ENCODE measurements at places on chromosomes 16 and 17. TPM values are rescaled to one million over a fixed set of nuclear protein-coding genes. Genes with fewer than 3 reads are reported as not detected.

DNA sequence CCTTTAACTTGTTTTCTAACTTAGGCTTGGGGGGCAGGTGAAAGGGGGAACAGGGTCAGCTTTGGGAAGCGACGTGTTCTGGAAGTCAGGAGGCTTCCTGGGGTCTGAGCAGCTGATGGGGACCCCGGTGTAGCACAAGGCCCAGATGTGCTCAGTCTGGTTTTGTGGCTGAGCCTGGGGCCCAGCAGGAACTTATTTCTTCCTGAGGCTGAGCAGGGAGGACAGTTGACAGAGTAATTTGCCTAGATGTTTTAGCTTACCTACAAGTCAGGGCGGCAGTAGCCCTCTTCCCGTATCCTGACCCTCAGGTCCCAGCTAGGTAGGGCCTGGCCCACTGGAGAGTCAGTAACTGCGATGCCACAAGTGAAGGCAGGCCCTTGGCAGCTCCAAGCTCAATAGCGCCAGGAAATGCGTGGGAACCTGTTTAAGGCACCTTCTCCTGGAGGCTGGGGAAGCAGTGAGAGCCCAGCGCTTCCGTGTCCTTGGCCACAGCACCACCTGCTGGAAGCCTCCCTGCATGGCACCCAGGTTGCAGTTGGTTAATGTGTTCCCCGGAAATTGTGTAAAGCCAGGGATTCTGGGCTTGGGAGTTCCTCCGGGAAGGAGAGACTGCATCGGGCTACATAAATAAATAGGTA lies 5.2 kb downstream of the CCR7 start:
- peak; percentile 95 for DNase-seq

DNA sequence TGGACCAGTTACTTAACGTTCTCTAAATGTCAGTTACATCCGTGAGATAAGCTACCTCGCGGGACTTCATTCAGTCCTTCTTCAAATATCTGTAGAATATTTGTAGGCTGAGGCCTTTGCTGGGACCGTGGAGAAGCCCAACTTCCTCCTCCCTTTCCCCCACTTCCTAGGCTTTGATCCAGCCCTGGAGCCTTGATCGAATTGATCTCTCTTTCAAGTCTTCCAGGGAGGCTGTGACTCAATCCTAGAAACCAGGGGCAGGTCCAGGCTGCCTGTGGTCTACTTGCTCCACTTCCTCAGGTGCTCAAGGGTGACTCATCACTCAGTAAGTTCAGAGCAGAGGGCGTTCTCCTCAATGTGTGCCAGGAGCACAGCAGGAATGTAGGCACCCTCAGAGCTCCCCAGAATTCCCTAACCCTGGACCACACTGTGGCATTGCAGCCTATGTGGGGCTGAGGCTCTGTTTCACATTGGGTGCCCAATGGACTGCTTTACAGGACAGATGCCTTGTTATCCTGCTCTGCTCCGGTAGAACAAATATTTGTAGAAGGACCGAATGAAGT lies 11.2 kb upstream of the CEP20 start:
- peak; percentile 52 for DNase-seq

DNA sequence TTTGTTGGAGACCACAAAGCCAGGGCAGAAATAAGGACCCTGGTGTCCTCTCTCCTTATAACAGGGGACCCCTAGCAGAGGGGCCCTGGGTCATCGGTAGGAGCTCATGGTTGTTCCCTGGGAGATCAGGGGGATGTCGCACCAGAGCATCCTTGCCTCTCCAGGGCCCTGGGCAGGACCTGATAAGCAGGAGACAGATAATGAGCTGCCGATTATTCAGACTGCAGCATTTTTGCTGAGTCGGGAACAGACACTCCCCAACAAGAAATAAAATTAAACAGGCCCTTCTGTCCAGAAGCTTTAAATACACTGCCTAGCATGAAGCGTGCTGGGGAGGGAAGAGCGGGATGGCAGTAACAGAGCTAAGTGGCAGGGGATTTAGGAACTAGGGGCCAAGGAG lies 15.4 kb upstream of the GFAP start:
- DNase-seq: no peak

DNA sequence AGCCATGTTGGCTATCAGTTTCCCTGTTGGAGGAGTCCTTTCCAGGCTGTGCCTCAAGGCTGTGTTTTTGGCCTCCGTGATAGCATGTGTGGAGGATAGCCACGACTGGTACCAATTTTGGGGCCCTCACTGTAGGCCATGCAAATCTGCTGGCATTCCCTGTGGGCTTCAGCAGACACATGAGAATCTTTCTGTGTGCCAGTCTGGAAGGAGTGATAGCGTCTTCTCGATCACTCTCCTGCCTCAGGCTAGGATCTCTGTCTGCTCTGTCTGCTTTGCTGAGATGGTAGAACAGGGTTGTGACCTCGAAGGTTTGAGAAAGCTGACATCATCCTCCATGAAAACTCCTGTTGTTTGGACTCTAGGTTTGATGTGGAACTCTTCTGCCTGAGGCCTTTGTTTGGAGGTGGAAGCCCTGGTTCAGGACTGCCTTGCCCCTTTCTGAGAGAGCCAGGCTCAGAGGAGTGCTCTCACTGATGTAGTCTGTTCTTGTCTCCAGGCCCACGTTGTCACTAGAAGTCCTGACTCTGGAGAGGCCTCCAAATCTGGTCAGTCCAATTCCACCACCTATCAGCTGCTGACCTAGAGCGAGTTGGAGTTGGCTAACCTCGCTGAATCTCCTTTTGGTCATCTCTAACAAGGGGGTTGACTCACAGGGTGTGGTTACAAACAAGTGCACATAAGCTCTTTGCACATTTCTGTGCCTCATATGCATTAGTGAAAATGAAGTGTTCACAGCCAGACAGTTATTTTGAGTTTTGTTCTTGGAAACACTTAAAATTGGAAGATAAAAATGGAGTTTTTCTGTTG lies 12.1 kb upstream of the EDC4 start:
- peak; percentile 61 for DNase-seq

DNA sequence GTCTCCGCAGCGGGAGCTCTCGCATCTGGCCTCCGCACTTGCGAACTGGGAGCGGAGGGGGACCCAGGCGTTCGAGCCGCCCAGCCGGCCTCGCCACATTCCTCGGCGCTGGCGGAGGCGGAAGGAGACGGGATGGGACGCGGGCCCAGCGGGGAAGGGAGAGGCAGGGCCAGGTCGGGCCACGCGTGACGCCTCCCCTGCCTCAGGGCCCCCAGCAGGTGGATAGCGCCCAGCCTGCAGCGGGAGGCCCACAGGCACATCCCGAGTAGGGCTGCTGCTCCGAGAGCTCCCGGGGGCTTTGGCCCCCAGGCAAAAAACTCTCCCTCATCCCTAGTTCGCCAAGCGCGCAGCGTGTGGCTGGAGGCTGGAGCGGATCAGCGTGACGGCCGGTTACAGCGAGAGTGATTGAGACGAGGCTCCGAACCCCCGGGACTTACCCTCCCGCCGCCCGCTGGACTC lies 800 bp downstream of the PLEKHH3 start:
- DNase-seq: peak; percentile 52

- DNase-seq: no peak
Observed at GRCh38 chr17:48632579-48633265, 6.6 kb upstream of the HOXB9 start.

GRCh38 chr17:59505610-59506276 lies 59.7 kb upstream of the DHX40 start:
- no peak for DNase-seq

DNA sequence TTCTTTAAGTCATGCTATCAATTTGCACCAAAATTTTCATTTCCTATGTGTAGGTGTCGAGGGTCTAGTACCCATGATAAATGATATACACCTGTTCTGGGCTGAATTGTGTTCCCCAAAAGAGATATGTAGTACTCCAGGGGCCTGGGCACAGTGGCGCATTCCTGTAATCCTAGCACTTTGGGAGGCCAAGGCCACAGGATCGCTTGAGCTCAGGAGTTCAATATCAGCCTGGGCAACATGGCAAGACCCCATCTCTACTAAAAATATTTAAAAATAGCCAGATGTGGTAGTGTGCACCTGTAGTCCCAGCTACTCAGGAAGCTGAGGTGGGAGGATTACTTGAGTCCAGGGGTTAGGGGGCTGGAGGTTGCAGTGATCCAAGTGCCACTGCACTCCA lies 23.5 kb upstream of the KANSL1 start:
- DNase-seq: no peak

- DNase-seq: no peak
Observed at GRCh38 chr17:79156463-79157095, 82.0 kb downstream of the ENGASE start.

DNA sequence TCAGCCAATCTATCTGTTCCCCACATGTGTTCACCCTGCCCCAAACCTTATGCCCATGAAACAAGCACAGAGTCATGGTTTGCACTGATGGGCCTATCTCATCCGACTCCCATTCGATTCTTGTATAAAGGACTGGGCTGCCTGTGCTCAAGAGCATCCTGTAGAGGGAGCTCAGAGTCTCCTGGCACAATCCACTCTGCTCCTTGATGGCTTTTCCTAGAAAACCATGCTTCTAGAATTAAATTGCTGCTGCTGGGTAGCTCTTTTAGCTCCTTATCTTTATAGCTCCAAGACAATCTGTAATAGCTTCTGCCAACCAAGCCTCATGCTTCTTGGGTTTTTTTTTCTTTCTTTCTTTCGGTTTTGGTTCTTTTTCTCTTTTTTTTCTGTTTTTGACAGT lies 9.7 kb downstream of the ZNF19 start:
- peak; percentile 41 for DNase-seq

GRCh38 chr17:1423456-1424135 lies 23.6 kb upstream of the YWHAE start:
- DNase-seq: no peak

The FOXC2 gene
- total RNA-seq: 0.64 TPM

The TRAPPC1 gene
- 42.7 TPM for total RNA-seq

The ZACN gene
- not detected for total RNA-seq

The MMP28 gene
- total RNA-seq: under 0.01 TPM

The KRTAP4-5 gene
- not detected for total RNA-seq
